RPMI8226 (cell line): ENCODE measurements at places on chromosomes 7 and 10.
A peak's percentile ranks its signal among the peaks of the same experiment; 100 is the strongest.

- no peak for DNase-seq
Measured at GRCh38 chr10:47222461-47222860, 77.5 kb upstream of the GDF10 start.

DNA sequence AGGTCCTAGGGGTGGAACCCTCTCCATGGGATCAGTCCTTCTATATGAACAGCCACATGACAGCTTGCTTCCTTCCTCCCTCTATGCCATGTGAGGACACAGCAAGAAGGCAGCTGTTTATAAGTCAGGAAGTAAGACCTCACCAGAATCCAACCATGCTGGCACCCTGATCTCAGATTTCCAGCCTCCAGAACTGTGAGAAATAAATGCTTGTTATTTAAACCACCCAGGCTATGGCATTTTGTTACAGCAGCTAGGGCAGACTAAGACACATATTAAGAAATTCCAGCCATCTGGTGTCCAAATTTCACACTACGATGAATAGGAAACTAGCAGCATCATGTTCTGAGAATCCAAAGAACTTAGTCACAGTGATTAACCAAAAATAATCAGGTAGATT lies 140.1 kb downstream of the ZFAND4 start:
- no peak for DNase-seq

GRCh38 chr7:35004531-35005095 lies 32.7 kb downstream of the DPY19L1 start:
- no peak for DNase-seq

DNA sequence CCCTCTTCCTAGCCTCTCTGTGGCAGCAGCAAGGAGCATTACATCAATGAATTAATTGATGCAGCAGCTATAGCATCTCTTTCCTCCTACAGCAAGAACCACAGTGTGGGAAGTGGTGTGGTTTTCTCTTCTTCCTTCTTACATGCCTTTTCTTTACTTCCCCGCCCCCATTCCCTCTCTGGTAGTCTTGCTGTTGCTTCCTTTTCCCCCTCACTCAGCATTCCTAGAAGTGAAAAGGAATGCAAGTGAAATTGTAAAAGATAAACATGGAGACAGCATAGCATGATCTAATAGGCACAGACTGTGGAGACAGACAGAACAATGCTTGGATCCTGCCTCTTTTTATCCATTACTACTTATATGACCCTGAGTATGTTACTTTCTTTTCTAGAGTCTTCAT lies 370.5 kb upstream of the BMPER start:
- no peak for DNase-seq

DNA sequence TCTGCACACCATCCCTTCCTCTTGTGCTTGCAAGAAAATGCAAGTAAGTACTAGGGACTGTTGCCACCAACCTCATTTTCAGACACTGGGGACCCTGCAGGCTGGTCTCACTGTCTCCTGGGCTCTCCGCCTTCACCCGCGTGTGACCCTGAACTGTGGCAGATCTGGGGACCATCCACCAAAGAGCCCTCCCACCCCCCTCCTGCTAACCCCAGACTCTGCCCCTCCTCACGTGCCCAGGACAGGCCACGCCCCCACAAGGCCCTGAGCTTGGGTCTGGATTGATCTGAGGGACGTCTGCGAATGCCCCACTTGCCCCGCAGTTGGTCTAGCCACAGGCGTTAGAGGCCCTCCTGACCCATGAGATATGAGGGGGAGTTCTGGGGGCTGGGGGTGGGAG lies 8.1 kb downstream of the CNPY1 start:
- DNase-seq, result no peak

DNA sequence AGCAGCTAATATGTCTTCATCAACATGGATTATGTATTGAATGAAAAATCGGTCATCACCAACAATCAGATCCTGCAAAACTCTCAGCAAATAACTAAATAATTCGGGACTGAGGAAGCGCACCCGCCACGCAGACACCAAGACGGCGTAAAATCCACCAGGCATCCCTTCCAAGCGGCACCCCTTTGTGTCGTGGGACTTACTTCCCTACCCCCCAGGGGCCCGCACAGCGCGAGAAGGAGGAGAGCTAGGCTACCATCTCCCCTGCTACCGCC lies 721 bp downstream of the ARL3 start:
- DNase-seq, result no peak

DNA sequence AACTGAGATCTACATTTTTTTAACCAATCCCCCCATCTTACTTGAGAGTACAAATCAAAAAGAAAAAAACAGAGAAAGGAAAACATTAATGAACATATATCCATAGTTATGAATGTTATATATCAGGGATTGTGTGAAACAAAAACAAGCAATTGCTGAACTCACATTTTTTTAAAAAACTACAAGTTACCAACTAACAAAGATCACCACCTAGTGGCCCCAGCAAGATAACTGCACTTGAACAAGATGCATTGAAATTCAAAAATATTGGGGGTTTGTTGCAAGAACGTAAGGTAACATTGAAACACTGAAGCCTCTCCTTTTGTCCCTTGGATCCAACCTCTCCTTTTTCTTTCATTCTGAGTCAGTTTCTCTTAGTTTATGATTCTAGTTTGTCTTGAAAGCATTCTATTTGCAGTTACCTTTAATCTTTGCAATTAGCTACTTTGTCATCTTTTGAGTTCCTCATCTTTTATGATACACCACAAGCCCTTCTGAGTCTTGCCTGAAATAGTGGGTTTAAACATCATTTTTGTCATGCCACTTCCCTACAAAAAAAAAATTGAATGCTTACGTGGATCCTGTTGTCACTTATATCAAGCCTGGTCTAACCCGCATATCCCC lies 87.3 kb upstream of the TES start:
- peak; percentile 40 for DNase-seq

DNA sequence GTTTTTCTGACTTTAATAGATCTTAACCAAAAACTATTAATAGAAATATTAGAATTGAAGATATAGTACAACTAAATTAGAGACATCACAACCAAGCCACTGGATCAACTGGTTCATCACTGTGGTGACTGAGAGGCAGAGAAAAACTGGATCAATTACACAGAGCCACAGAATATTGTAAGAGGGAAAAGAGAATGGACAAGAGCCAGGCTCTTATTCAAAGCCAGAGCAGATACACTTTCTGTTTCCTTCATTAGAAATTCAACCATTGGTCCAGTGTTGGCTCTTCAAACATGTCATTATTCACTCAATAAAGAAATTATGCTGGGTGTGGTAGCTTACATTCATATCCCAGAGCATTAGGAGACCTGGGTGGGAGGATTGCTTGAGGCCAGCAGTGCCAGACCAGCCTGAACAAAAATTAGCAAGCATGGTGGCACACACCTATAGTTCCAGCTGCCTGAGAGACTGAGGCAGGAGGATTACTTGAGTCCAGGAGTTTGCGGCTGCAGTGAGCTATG lies 295.1 kb downstream of the NEBL start:
- DNase-seq, result no peak

GRCh38 chr7:84245835-84246234 lies 51.2 kb upstream of the SEMA3A start:
- DNase-seq, result no peak

GRCh38 chr7:78224923-78225322 lies 426.4 kb downstream of the PHTF2 start:
- no peak for DNase-seq

DNA sequence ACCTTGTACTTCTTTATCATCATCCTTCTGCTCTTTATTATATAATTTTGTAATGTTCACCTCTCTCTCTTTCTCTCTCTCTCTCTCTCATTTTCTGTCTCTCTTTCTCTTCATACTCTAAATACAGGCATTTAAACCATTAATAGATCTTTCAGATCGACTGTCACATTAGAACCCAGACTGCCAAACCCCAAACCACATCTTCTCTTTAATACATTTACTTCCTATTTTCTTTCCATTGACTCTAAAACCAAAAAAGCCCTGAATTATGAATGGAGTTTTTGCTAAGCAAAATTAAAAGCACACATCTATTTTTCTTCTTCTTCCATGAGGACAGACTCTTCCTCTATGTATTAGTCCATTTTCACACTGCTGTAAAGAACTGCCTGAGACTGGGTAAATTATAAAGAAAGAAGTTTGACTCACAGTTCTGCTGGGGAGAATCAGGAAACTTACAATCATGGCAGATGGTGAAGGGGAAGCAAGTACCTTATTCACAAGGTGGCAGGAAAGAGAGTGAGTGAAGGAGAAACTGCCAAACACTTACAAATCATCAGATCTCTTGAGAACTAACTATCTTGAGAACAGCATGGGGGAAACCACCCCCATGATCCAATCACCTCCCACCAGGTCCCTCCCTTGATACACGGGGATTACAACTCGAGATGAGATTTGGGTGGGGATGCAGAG lies 272.7 kb upstream of the MGMT start:
- DNase-seq, result no peak

DNA sequence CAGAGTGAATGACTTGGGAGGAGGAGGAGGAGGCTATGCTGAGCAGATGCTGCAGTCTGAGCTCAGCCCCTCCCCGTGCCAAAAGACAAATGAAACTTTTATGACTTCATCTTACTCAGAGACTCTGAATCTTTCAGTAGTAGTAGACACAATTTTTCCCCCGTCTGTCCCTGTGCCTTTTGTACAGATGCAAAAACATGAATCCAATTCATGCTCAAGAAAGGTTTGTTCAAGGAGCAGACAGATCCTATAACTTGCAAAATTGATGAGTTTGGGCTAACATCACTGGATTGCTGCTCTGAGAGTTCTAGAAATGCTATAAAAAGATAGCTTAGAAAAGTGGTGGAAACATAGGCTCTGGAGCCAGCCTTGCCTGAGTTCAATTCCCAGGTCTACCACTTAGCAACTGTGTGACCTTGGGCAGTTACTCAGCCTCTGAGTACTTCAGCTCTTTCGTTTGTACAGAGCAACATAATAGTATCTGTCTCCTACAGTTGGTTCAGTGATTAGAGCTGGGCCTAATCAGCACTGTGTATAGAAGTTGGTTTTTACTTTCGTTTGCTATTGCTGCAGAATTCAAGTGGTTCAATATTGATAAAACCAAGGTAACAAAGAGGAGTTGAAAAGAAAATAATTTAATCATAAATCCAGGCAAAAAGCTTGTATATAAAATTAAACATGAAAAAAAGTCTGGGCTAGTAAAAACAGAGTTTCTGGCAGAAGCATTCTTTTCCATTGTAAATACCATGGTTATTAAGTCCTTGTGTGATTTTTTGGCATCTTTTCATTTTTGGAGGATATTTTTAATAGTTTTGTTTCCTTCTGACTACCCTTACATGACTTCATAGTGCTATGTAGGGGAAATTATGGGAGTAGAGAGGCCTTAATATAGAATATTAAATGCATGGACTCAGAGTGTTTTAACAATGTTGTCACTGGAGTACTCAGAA lies 174.2 kb upstream of the ZNF32 start:
- DNase-seq, result no peak

- no peak for DNase-seq
Measured at GRCh38 chr10:78768041-78768835, 300.5 kb upstream of the ZMIZ1 start.

- DNase-seq, result no peak
Measured at GRCh38 chr10:78571891-78572290, 496.9 kb upstream of the ZMIZ1 start.

GRCh38 chr10:131891196-131891928 lies 9.4 kb upstream of the PPP2R2D start:
- peak; percentile 22 for DNase-seq

GRCh38 chr7:45131891-45132290 lies 20.4 kb upstream of the TBRG4 start:
- no peak for DNase-seq

DNA sequence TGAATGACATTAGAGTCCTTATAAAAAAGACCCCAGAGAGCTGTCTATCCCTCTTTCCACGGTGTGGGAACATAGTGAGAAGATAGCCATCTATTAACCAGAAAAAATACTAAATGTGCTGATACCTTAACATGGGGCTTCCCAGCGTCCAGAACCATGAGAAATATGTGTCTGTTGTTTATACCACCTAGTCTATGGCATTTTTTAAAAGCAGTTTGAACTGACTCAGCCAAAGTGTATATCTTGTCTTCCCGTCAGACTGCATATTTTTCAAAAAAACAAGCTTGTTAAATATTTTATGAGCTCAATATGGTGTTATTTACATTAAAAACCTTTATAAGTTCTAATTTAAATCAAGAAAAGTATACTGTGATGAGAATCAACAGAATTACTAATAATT lies 255.3 kb downstream of the HGF start:
- DNase-seq, result no peak

DNA sequence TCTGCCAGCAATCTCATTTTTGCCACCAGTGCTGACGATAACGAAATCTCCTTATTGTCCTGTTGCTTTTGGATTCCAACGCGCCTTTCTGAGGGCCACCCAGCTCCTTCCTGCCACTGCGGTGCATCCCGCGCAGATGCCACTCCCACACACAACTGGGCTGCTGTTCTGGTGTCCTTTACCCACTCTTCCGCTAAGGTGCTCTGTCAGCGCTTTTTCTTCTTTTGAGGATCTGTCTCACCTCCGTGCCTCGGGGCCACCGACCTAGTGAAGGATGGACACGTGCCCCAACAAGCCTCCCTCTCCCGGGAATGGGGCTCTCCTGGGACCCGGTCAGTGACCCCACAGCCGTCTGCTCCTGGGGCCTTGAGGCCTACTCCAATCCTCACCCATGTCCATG lies 314.3 kb upstream of the COBL start:
- DNase-seq, result no peak

DNA sequence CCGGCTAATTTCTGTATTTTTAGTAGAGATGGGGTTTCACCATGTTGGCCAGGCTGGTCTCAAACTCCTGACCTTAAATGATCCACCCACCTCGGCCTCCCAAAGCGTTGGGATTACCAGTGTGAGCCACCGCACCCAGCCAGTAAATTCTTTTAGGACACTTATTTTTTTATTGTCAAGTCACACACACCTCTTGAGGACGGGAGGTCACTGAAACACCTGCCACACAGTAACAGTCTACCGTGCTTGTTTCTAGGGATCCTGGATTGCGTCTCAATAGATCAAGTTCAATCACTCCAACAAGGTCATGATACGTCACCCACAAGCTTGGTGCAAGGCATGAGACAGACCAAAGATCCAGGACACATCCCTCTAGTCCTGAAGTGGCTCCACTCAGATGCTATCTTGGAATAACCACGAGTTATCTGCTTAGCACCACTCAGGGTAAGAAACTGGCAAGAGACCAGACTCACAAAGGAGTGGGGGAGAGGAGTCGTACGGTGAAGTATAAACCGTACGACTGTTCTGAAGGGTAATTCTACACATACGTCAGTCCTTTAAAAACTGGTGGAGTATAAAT lies 58.9 kb upstream of the NCAPG2 start:
- DNase-seq, result no peak

DNA sequence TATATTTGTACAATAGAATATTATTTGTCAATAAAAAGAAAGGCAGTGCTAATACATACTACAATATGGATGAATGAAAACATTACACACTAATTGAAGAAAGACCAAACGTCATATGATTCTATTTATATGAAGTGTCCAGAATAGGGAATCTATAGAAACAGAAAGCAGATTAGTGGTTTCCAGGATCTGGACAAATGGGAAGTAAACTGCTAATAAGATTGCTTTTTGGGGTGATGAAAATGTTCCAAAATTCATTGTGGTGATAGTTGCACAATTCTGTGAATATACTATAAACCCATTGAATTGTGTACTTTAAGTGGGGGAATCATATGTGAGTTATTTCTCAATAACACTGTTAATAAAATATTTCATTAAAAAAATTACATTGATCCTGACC lies 78.2 kb upstream of the IFRD1 start:
- no peak for DNase-seq
